ENCODE measurements at places on chromosomes 1 and 21.

DNA sequence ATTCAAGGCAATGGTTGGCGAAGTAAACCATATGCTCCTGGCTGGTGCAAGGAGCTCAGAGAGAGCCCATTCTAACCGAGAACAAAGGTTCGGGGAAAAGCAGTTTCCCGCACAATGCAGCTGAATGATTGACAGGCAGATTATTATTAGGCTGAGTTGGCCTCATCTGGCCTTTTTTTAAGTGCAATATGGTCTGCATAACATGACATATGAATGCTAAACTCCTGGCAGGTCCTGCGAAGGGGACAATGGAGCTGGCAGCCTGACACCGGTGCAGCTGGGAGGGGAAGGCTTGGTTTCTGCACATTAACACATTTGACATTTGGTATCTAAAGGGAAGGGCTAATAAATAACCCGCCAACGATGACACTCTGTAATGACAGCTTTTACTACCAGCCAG, 92.0 kb downstream of the MIS18A start:
- DNase-seq = no peak

- DNase-seq = no peak
Measured at GRCh38 chr1:160208557-160209320, 3.6 kb downstream of the PEA15 start.

- DNase-seq = no peak
Measured at GRCh38 chr1:67130673-67131072, 4.1 kb downstream of the C1orf141 start.

- no peak for DNase-seq
Measured at GRCh38 chr1:84360316-84360715, 38.0 kb upstream of the DNASE2B start.

DNA sequence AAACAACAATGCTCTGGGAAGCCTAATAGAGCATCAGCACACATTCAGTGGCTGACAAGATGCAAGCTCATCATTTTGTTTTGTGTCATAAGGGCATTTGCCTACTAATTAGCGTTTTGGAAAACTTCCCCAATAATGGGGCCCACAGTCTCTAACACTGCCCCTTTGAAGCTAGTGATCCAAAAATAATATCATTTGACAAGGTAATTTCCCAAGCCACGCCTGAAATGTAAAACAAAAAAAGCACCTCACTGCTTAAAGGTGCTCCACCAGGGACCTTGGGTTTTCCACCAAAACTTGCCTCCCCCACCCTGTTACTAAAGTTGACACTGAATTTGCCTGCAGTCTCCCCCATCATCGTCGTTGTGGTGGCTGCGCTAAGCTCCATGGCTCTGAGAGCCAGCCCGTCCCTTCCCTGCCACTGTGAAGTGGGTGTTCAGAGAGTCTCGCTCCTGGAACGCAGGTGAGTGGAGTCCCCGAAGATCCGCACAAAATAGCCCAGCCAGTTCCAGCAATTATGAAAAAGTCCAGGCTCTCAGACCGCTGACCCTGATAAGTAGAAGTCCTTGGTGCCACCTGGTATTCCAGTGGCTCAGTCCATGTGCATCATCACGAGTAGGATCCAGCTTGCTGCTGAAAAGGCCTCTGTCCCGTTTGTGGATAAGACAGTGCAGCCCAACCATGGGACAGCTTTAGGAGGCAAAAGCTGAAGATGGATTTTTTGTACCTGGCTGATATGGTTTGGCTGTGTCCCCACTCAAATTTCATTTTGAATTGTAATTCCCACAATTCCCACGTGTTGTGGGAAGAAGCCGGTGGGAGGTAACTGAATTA, 52.2 kb downstream of the RAB3GAP2 start:
- DNase-seq = no peak

DNA sequence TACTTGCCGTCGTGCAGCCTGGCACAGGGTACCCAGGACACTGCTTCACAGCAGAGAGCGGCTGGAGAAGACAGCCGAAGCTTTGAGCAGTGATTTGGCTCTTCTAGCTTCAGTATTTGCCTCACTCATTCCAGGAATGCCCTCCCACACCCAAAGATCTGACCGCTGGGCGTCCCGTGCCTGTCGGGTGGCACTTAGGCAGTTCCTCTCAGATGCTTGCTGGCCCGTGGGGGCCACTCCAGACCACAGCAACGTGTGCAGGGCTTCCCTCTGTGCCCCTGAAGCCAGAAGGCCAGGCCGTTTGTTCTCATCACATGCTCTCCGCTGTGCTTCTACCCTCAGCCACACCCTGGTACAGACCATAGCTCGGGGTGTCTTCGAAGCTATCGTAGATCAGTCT, 17.0 kb downstream of the RRP1B start:
- no peak for DNase-seq

GRCh38 chr1:59455206-59455605, 158.3 kb downstream of the FGGY start:
- DNase-seq = no peak

- no peak for DNase-seq
Measured at GRCh38 chr1:244830639-244831038, 4.8 kb upstream of the COX20 start.

GRCh38 chr1:181175356-181175910, 86.9 kb downstream of the IER5 start:
- DNase-seq = no peak
